Stomach (tissue), 19 donors: ENCODE measurements at places on chromosomes 12 and 14. TPM values are rescaled to one million over a fixed set of nuclear protein-coding genes. Genes with fewer than 3 reads are reported as not detected.

- peak; percentile 87 for DNase-seq
Observed at GRCh38 chr14:53306267-53306721, 153.2 kb upstream of the DDHD1 start.

- DNase-seq: no peak
Observed at GRCh38 chr12:65858831-65859230, 34.5 kb downstream of the HMGA2 start.

GRCh38 chr12:47276621-47277309 is 197.0 kb upstream of the AMIGO2 start:
- peak; percentile 80 for DNase-seq

DNA sequence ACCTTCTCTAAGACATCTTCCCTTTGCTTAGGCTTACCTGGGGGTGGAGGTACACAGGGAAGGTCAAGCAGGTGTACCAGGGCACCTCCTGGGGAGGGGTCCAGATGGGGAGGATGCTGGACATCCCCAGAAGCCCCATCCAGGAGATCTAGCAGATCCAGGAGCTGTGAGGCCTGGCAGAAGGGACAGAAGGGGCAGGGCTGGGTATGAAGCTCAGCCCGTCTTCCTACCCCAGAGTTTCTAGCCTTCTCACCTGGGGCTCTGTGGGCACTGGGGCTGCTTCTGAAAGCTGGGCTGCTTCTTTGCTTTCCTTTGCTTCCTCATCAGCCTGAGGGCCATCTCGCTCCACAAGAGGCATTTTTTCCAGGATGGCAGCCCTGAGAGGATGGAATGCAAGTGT is 5.2 kb downstream of the THTPA start:
- no peak for DNase-seq

DNA sequence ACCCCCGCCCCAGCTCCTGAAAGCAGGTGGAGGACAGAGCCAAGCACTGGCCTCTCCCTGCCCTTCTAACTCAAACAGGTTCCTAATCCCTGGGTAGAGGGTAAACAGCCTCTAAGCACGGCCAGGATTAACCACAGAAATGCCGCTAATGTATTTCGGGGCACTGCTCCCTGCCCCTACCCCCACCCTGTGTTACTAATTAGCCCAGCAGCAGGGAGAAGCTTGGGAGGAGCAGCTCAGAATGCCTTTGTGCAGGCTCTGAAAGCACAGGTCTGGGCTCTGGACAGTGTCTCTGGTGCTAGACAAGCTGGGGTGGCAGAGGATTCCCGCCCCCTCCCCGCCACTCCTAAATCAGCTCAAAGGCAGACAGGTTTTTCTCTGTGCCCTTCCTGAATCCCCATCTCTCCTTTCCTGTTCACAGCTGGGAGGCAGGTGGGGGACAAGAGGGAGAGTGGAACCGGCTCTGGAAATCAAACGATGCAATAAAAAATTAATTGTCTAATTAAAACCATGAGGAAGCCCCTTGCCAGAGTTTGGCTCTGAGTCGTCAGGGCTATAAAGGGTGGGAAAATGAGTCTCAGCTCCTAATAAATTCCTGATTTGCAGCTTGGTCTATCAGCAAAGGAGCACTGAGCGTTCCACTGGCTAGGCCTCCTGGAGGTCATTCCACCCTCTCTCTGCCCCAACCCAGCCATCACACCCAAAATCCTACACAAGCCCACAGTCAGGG is 53.0 kb downstream of the SMUG1 start:
- peak; percentile 93 for DNase-seq

DNA sequence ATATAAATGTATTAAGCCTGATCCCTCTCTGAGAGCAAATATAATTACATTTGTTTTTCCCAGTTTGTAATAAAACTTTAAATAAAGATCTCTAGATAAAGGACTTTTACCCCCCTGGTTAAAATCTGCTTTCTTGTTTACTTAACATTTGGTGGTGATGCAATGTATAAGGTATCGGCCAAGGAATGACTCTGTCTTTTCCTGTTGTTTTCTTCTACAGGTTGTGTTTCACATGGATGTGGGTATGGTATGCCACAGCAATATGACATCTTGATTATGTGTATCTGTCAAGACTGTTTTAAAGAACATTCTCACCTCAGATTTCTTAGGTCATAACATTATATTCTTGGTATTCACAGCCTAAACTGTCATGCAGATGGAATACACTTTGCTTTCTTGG is 210.6 kb upstream of the NOVA1 start:
- DNase-seq: no peak

DNA sequence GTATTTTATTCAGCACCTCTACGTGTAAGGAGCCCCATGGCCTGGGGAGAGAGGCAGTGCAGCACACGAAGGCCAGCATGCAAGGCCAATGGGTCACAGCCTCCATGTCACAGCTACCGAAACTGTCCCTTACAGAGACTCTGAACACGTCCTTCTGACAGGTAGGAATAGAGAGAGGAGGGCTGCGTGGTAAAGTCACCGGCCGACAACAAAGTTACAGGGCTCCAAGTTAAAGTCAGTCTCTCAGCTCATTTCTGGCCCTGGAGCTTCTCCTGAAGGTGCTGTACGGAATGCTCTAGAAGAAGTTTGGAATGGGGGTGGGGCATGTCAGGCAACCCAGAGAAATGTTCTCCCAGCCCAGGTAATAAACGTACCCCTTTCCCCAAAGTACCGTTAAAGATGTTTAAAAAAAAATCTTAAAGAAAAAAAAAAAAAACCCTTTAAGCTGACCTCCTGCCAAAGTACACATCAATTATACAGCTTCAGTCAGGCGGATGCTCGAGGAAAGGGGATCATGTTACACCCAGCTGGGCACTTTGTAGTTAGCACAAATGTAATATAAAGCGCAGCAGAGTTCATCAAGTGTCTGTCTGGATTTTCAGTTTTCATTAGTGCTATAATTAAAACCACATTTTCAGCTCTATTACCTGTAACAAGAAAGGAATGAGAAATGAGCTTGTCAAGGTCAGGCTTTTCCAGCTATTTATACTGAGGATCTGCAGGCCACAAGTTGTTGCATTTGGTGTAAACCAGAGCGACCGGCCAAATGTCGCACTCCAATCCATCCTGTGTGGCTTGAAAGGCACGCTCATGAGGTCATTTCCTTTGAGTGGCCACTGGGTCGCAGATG is 53.3 kb upstream of the CDKN3 start:
- DNase-seq: no peak

STYK1 gene
- total RNA-seq: 12.0 TPM
